K562 (cell line): ENCODE measurements at places on chromosomes 1 and 21. TPM values are rescaled to one million over a fixed set of nuclear protein-coding genes. Genes with fewer than 3 reads are reported as not detected.

GRCh38 chr1:232340446-232340845 is 289.5 kb downstream of the SIPA1L2 start:
- no peak for DNase-seq

DNA sequence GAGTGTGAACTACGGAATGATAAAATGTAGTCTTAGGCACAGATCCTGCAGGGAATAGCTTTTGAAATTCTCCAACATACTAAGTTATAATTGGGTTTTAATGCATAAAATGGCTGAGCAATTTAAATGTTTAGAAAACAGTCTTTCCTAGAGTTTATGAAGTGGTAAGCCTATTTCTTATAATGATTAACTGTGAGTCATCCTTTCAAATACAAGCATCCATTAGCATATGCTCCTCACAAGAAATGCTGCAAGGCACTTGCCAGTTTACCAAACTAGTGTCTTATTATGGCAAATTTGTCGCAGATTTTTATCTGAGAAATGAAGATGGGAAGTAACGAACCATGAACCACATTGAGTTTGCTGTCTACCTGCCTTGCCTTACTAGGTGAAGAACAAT is 101.3 kb upstream of the ESRRG start:
- DNase-seq: no peak

- no peak for DNase-seq
Measured at GRCh38 chr1:32494711-32495337, 30.0 kb downstream of the ZBTB8B start.

- peak; percentile 69 for DNase-seq
Measured at GRCh38 chr1:21534674-21535378, 25.6 kb downstream of the ALPL start.

DNA sequence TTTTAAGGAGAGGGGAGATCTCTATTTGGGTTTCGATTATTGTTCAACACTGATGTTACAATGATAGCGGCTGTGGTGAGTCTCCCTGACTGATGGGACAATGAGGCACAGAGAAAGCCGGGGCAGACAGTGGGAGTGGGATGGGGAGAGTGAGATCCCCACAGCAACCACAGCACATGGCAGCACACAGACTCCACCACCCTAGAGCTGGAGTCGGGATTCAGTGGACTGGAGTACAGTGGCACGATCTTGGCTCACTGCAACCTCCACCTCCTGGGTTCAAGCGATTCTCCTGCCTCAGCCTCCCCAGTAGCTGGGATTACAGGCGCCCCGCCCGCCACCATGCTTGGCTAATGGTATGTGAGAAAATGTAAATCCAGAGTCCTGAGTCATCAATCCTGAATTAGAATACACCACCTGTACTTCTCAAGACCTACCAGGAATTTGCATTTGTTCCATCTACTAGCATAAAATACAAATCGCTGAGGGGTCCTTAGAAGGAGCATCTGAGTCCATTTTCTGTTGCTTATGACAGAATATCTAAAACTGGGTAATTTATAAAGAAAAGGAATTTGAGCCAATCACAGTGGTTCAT is 125.8 kb downstream of the TOMM20 start:
- DNase-seq: no peak

- DNase-seq: no peak
Measured at GRCh38 chr1:227828786-227829185, 13.3 kb downstream of the PRSS38 start.

DNA sequence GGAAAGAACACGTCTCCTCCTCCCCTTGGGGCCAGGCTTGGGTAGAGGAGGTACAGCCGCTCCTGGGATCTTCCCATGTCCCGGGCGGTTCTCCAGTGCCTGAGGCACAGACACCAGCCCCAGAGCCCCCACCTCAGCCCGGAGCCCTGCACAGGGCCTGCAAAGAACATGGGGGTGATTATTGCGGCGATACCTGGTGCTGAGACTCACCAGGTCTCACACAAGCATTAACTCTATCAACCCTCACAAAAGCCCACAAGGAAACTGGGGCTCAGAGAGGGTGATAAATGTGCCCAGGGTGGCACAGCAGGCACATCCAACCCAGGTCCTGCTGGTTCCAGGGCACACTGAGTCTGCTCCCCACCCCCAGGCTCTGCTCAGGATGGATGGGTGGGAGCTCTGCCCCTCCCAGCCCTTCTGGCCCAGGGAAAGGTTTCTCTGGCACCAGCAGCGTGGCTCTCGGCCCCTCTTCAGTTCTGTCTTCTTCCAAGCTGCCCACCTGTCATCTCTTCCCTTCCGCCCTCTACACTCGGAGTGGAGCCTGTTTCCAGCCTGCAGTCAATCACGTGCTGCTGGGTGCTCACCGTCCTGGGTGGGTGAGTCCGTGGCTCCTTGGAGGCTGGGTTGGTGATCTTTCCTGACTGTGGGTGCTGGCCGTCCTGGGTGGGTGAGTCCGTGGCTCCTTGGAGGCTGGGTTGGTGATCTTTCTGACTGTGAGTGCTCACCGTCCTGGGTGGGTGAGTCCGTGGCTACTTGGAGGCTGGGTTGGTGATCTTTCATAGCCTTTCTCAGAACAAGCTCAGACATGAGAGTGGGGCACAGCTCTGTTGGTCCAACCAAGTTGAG is 53.6 kb upstream of the AJAP1 start:
- no peak for DNase-seq

DNA sequence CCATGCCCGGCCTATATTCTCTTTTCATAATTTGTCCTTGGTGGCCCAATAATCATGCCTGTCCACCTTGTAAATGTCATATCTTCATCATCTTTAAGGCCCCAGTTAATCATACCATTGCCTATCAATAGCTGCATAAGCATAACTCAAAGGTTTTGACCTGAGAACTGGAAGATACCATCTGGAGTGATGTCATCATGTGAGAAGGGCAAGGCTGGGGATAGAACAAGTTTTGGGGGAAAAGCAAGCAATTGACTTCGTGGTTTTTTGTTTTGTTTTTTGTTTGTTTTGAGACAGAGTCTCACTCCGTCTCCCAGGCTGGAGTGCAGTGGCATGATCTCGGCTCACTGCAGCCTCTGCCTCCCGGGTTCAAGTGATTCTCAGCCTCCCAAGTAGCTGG is 6.2 kb downstream of the UBIAD1 start:
- no peak for DNase-seq

- no peak for DNase-seq
Measured at GRCh38 chr1:81596341-81596740, 204.4 kb upstream of the ADGRL2 start.

DNA sequence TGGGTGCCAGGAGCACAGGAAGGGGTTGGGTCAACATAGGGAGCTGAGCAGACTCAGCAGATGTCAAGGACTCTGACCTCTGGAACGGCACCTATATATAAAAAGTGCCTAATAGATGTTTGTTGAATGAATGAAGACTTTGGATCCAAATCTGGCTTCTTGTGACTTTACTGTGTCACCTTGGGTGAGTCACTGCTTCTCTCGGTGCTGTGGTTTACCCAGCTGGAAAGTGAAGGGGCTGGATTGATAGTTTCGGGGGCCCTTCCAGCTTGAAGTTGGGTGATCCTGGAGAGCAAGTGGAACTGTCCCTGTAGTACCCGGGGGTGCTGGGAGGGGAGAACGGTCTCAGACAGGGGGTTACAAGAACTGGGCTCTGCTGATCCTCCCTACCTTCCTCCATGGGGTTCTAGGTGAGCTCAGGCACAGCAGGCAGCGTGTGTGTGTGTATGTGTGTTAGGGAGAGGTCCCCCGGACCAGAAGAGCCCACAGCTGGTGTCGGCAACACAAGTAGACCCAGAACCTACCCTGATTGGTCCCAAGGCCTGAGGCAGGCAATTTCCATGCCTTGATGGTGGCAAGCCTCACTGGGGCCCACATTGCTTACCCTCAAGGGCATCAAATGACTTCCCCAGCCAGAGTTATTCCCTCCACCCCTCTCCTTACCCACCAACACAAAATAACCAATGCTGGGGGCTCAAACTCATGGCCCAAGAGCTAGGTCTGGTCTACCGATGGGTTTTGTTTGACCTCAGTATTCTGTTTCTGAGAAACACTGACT is 5.5 kb upstream of the PADI1 start:
- DNase-seq: no peak

DNA sequence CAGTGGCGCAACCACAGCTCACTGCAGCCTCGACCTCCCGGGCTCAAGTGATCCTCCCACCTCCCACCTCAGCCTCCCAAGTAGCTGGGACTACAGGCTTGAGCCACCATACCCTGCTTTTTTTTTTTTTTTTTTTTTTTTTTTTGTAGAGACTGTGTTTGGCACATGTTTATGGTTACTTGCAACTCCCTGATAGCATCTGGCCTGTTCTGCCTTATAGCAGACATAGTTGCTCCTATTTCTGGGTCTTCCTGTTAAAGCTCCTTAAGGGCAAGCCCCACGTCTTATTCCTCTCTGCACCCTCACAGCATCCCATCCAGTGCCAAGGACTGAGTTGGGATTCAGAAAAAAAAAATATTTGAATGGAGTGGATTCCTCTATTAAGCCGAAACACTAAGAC is 17.1 kb upstream of the CNR2 start:
- peak; percentile 7 for DNase-seq

DNA sequence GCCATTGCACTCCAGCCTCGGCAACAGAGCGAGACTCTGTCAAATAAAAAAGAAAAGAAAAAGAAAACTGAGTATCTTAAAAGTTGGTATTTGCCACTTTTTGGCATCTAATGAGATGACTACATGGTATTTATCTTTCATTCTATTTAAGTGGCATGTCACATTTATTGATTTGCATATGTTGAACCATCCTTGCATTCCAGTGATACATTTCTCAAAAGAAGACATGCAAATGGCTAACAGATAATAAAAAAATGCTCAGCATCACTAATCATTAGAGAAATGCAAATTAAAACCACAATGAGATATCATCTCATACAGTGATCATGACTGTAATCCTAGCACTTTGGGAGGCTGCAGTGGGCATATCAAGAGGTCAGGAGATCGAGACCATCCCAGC is 28.1 kb downstream of the SFPQ start:
- no peak for DNase-seq

DNA sequence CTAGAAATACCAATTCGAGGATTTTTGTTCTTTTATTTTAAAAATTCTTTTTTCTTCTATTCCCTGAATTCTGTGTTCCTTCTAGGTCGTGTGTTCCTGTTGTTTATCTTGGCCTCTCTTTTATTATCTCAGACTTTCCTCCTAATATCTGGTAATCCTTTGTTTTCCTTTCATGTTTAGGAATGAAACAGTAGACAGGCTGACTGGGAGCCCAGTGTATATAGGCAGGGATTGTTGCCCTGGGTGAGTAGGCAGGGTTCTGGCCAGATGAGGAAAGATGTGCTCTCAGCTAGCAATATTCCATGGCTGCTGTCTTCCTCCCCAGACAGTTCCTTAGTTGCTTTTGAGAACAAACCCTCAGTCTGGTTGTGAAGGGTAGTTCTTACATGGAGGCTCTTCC is 161.8 kb upstream of the PDE4B start:
- no peak for DNase-seq

GRCh38 chr1:76262601-76263000 is 188.1 kb downstream of the ST6GALNAC3 start:
- DNase-seq: no peak

- no peak for DNase-seq
Measured at GRCh38 chr1:64302194-64302593, 98.8 kb downstream of the UBE2U start.

DNA sequence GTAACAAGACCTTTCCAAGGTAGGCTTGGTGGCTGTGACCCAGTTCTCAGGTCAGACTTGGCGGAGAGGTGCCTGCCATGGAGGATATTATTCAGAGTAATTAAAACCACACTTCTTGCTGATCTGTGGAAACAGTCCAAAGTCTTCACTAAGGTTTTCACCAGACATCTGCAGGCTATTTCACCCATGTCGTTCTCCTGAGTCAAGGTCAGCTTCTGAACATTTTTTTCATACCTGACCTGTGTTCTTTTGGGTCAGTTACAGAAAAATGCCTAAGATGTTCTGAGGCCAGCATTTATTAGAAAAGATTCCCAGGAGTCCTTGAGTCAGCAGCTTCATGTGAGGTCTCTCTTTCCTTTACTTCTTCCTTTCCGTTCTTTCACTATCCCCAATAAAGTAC is 54.9 kb downstream of the RGL1 start:
- no peak for DNase-seq

GRCh38 chr21:34630536-34631143 is 15.7 kb upstream of the RCAN1 start:
- peak; percentile 75 for DNase-seq

DNA sequence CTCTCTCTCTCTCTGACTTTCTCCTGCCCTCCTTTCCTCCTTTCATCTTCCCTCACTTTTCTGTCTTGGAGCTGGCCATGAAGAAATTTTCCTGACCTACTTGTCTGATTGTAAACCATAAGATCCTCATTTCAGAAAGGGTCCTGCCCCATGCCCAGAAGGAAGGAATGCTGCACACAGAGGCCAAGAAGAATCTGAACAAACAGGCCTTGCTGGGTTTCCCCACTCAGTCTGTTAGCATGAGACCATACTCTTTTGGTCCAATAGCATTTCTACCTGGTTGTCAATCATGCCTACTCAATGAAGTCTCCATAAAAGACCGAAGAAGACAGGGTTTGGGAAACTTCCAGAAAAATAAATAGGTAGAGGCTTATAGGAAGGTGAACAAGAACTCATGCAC is 128.7 kb downstream of the MAB21L3 start:
- no peak for DNase-seq

DNA sequence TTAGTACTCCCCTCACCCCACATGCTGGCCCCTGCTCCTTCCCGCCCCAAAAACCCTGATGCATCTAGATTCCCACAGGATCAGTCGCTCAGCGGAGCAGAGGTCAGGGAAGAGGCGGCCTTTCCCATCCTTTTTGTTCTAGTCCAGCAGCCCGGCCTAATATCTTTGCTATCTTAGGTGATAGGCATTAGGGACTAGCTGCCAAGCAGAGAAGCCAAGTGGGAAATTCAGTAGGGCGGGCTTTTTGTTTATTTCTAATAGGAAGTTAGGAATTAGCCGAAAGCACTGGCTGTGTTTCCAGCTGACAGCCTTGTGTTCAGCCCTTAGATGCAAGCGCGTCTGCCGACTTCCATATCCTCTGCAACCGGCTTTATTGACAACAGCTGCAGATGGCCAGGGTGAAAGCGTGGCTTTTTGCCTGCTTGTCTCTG is 59.0 kb upstream of the BCAR3 start:
- DNase-seq: no peak

DNA sequence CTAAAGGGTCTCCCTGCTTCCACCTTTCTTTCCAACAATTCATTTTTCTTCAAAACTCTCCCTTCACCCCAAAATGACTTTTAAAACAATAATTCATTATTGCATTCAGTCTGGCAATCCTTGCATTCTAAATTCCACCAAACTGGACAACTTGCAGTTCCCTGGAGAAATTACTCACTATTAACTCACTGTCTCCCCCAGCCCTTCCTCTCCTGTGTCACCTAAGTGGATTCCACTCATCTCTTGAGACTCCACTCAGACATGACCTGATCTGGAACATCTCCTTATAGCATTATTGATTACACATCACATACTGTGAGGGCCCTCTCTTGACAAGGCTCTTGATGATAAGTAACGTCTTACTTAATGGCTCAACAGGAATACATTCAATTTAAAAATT is 257.1 kb downstream of the BRINP2 start:
- DNase-seq: no peak

GRCh38 chr1:165699577-165699976 is 1.2 kb upstream of the ALDH9A1 start:
- DNase-seq: no peak

The GREM2 gene
- 0.01 TPM in 1 of 2 replicates, not detected in the other for polyA plus RNA-seq

The HJV gene
- 2.4 and 5.5 TPM in 2 replicates for polyA plus RNA-seq

The DNAJC6 gene
- polyA plus RNA-seq: 24.0 and 28.1 TPM in 2 replicates

The SHISA4 gene
- 0.73 and 0.81 TPM in 2 replicates for polyA plus RNA-seq

The UQCRHL gene
- 13.2 and 27.2 TPM in 2 replicates for polyA plus RNA-seq

The HRNR gene
- not detected in 2 replicates for polyA plus RNA-seq

The SEC22B gene
- 17.7 and 17.9 TPM in 2 replicates for polyA plus RNA-seq

The PRAMEF18 gene
- polyA plus RNA-seq: not detected in 2 replicates

The OPRD1 gene
- polyA plus RNA-seq: not detected in 2 replicates

The WRAP73 gene
- 51.8 and 55.9 TPM in 2 replicates for polyA plus RNA-seq

The SFN gene
- polyA plus RNA-seq: 3.8 and 3.9 TPM in 2 replicates

The ZNF695 gene
- 6.4 and 11.1 TPM in 2 replicates for polyA plus RNA-seq

The NTMT2 gene
- polyA plus RNA-seq: not detected in 2 replicates
